NCI-H1694 (cell line): ENCODE measurements at places on chromosomes 1 and 21.

GRCh38 chr1:94743862-94744261, 76.3 kb upstream of the SLC44A3 start:
- DNase-seq = peak; percentile 87

GRCh38 chr1:229381234-229381633, 38.4 kb upstream of the CCSAP start:
- no peak for DNase-seq

- DNase-seq = no peak
Observed at GRCh38 chr1:31423418-31423947, 10.5 kb downstream of the SERINC2 start.

DNA sequence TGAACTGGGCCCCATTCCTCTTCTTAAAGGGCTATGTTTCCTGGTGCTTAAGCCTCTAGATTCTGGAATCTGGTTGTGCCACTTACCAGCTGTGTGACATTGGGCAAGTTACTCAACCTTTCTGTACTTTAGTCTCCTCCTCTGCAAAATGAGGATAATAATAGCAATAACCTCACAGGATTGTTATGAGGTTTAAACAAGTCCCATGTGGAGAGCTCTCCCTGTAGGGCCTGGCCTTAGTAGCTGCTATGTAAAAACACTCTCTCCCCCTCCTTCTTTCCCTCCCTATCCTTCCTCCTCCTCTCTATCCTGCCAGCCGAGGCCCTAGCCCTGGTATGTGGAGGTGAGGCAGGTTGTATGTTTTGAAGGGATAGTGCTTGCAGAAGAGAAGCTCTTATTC, 8.2 kb upstream of the PEAR1 start:
- no peak for DNase-seq

DNA sequence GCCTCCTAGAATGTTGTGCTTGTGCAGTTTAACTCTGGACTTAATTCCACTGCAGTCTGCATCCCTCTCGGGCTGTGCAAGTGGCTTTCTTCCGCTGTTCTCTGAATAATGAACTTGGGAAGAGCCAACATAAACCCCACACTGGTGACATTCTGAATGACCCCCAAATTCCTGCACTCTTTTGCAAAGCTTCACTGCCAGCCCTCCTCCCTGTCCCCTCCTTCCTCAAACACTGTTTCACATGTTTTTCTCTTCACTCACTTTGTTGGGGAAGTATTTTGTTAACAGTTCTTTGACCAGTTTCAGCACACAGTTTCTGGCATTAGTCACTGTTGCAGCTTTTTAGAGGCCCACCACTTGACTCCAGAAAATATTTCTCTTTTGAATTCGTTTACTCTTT, 39.7 kb downstream of the GNG12 start:
- DNase-seq = no peak

DNA sequence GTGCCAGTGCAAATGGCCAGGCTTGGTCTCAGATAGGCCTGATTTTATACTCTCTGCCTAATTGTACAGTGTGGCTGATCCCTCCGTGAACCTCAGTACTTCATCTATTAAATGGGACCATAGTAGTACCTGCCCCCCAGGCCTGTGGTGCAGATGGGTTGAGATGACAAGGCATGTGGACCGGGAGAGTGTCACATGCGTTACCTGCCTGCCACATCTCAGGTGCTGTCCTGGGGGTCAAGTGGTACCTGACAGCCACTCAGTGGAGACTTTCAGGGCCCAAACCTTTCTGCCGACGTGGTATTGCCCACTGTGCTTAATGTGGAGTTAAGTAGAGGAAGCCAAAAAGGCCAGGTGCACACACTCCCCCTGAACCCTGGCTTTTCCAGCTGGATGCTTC, 197.3 kb downstream of the FOXD2 start:
- no peak for DNase-seq

DNA sequence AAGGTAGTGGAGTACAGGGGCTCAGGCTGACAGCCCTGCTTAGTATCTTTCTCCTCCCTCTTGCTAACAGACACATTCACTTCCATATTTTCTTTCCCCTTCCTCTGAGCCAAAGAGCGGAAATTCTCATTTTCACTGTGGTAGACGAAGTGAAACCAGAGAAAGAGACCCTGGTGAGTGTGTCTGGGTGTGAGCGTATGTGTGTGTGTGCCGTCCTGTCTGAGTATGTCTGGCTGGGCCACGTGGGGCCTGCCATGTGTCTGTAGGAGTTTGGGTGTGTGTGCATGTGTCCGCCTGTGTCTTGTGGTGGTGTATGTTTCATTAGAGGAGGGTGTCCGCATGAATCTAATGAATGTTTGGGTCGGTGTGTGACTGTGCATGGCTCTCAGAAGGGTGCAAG, 1.7 kb downstream of the COL8A2 start:
- no peak for DNase-seq

DNA sequence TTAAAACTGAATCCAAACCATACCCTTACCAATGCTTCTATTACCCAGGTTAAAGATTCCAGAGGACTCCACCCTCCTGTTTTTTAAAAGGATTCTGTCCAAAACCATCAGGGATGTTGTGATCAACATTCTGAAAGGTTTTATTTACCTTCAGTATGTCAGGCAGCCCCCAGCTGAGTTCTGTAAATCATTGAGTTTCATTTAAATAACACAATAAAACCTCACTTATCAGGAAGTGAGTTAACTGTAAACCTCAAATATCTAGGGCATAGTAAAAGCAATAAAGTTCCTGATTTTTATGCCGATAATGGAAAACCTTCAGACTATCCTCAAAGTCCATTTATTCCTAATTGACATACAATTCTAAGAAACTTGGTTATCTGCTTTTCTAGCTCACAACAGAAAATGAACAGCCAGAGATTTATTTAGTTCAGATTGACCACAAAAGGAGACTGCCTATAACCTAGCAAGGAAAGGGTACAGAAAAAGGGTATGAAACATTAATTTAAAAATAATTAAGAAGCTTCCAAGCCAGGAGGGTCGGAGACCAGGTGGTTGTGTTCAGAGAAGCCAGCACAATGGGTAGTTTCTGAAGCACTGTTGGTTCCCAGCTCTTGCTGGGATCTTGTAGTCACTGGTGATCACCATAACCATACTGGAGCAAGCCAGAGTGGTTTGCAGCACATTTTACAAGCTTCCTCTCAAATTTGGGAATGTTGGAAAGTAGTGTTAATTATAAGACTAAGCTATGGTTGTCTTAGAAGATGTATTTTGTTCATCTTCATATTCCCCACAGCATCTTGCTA, 336.4 kb upstream of the FMN2 start:
- no peak for DNase-seq

DNA sequence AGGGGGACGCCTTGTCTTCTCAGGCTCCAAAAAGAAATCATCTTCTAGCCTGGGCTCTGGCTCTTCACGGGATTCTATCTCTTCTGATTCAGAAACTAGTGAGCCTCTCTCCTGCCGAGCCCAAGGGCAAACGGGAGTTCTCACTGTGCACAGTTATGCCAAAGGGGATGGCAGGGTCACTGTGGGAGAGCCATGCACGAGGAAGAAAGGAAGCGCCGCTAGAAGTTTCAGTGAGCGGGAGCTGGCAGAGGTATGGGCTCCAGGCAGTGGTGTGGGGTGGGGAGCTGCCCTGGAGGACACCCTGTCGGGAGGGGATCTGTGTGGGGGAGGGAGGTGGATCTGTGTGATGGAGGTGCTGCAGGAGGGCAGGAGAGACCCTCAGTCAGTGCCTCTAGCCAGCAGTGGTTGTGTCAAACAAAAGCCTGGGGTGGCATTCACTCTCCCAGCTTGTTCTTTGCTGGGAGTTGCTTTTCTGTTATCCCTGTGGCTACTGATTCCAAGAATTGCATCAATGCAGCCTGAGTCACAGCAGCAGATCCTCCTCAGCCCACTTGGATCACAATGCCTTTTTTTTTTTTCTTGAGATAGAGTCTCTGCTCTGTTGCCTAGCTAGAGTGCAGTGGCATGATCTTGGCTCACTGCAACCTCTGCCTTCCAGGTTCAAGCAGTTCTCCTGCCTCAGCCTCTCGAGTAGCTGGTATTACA, 21.8 kb downstream of the KDM4A start:
- DNase-seq = no peak

- DNase-seq = no peak
Observed at GRCh38 chr1:178912597-178912996, 41.7 kb upstream of the ANGPTL1 start.

DNA sequence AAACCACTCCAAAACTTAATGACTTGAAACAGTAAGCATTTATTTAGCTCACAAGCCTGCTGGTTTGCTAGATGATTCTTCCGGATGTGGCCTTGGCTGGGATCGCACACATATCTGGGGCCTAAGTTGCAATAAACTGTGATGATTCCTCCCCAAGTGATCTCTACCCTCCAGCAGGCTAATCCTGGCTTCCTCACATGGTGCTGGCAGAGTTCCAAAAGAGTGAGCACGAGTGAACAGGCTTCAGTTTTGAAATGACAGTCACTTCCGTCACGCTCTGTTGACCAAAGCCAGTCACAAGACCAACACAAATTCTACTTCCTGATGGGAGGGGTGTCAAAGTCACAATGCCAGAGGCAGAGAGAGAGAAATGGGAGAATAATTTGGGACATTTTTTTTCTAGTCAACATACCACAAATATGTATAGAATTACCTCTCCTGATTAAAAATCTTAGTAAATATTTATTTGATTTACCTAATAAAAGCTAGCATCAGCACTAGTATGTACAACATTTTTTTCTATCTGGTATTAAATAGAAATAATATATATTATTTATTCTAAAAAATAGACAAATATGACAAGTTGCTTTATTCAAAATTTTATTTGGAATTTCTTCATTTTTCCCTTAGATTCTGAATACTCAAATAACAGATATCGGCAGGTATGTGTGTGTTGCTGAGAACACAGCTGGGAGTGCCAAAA, 292.7 kb downstream of the TPR start:
- DNase-seq = peak; percentile 97

- no peak for DNase-seq
Observed at GRCh38 chr1:91428182-91428798, 23.7 kb upstream of the HFM1 start.

- no peak for DNase-seq
Observed at GRCh38 chr1:214958486-214958885, 124.1 kb upstream of the KCNK2 start.

- no peak for DNase-seq
Observed at GRCh38 chr1:119367432-119368124, 1.0 kb upstream of the HAO2 start.

GRCh38 chr1:50529510-50529909, 106.3 kb upstream of the DMRTA2 start:
- DNase-seq = no peak

- no peak for DNase-seq
Observed at GRCh38 chr1:111600886-111601386, 18.7 kb upstream of the RAP1A start.

GRCh38 chr21:17387030-17387617, 125.7 kb upstream of the CXADR start:
- DNase-seq = peak; percentile 94

DNA sequence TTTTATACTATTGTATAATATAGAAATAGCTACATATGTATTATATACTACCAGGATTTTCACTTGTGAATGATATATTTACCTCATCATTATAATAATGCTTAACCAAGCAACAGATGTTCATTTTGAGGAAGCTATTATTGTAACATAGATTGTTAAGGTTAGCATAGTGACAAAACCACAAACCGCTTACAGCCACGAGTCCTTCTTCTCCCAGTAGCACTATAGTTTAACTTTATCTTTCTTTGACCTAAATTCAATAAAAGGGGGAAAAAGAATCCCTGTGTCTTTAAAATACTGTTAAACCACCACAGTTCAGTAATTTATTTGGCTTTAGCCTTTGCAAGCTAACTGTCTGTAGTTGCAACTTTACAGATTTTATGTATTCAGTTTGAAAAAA, 1039.4 kb upstream of the B3GALT2 start:
- no peak for DNase-seq

DNA sequence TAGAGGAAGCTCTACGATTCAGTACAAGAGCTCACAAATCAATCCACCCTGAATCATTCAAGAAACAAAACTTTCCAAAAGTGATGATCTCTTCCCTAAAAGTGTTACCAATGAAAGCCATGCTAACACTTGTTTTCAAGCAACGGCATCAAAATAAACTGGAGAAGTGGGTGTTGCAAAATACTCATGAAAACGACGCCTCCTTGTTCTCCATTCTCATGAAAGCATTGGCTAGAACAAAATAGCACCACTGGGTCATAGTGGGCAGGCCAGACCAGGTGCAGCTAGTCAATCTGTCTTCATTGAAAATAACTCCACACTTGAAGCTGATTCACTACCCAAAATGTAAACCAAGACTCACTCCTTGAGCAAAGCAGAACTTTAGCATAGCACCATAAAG, 4.3 kb downstream of the TIAM1 start:
- no peak for DNase-seq

- DNase-seq = no peak
Observed at GRCh38 chr1:36408479-36408878, 10.8 kb upstream of the LSM10 start.

DNA sequence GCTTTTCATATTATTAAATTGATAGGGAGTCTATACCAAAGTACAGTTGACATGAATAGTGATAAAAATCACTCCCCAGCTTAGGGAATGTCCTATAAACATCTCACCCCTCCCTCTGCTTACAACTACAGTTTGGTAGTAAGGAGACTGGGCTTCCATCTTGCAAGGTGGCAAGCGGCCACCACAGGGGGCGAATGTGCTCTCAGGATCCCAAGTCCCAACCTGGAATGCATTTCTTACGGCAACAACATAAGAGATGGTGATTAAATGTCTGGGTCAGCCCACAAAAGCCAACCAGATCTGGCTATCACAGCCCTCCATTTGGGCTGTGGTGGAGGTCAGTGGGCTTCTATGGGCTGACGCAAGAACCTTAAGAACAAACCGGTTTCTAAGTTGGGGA, 68.0 kb downstream of the SMYD2 start:
- no peak for DNase-seq

GRCh38 chr21:44572959-44573583, 458 bp upstream of the KRTAP10-4 start:
- DNase-seq = no peak

GRCh38 chr1:38745476-38746401, 113.8 kb downstream of the RRAGC start:
- no peak for DNase-seq

DNA sequence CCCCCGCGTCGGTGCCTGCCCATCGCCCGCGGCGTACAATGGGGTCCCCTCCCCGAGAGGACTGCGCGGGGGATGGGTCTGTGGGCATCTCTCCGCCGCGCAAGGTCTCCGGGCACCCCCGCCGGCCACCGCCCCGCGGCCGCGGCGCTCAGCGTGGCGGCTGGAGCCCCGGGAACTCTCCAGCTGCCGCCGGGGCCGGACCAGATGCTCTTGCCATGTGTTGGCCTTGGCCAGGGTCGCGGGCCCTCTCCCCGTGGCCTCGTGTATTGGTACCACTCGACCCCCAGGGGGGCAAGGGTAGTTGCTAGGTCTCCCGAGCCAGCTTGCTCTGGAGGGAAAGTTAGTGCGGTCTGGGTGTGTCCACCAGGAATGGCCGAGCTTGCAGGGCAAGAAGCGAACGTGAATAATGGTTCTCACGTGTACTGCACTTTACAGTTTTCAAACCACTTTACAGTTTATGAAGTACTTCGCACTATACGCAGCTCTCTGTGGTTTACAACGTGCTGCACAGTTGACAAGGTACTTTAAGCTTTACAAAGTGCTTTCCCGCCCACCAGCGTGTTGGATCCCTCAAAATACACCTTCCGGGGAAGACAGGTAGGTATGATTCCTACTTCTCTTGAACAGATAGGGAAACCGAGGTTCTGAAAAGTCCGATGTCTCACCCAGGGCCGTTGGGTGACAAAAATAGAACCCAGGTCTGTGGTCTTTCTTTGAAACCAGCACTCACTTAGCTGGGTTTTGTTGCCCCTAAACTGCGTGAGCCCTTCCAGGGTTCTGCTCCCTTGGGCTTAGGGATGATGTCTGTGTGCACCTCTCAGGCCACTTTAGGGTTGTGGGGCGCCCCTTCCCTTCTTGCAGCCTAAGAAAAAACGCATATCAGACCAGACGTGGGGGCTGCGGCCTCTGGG, 1.2 kb downstream of the EPHB2 start:
- DNase-seq = no peak

- no peak for DNase-seq
Observed at GRCh38 chr1:14725695-14726094, 127.2 kb downstream of the KAZN start.
